ENCODE measurements at places on chromosomes 7 and 10. TPM values are rescaled to one million over a fixed set of nuclear protein-coding genes. Genes with fewer than 3 reads are reported as not detected.
A peak's percentile ranks its signal among the peaks of the same experiment; 100 is the strongest.

The HKDC1 gene
- total RNA-seq: not detected

The ELN gene
- 51.6 TPM for total RNA-seq

The DDC gene
- not detected for total RNA-seq

DNA sequence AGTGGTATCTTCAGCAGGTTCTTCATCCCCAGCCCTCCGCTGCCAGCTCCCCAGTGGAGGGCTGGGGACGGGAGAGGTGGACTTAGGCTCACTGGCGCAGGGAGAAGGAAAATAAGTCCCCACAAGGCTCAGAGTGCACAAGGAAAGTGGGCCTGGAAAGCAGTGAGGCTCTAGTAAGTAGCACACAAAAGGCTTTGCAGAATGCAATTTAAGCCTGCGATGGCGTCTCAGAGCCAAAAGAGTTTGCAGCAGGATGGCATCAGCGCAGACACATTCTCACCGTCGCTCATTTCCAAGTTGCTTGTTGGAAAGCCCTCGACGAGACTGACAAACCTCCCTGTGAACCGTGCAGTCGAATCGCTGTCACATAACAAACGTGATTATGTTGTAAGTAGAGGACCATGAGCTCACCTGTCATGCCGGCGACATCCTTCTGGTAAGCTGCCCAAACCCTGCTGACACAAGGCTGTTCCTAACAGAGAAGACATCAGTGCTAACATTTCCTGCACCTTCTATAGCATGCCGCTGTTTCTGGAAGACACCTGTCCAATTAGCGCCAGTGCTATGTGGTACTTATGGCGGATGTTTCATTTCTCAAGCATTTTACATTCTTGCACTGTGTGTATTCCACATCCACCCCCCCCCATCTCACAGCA is 98.3 kb upstream of the NPVF start:
- H3K27me3 ChIP-seq: peaks cover 25% of the 10 kb centered on the region
- no peak for DNase-seq
- H3K4me1 ChIP-seq: no peaks in the 10 kb centered on the region
- H3K36me3 ChIP-seq: no peaks in the 10 kb centered on the region
- no peak overlapping the region for H3K27ac ChIP-seq

GRCh38 chr7:101933688-101934121 is 116.3 kb downstream of the CUX1 start:
- H3K4me1 ChIP-seq: peaks cover 67% of the 10 kb centered on the region
- H3K27me3 ChIP-seq: no peaks in the 10 kb centered on the region
- H3K4me3 ChIP-seq: no peak overlapping the region
- DNase-seq: no peak
- no peaks in the 10 kb centered on the region for H3K36me3 ChIP-seq
- H3K27ac ChIP-seq: peak overlapping the region; percentile 90

DNA sequence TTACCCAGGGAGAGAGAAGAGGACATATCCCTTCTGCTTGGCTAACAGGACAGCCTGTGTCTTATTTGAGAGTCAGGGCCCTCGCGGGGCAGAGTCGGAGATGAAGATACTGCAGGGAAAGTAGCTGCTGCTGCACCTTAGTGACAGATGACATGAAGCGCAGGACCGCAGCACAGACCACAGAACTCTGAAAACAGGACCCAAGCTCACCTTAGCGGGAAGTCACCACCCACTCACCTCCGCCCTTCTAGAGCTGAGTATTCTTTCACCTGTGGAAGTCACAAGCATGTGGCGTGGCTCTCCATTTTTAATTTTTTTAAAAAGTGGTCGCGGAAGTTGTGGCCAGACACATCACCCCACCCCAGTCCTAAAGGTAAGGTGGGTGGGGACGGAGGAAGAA is 191.4 kb downstream of the FAM107B start:
- DNase-seq: no peak
- no peaks in the 10 kb centered on the region for H3K36me3 ChIP-seq
- H3K4me1 ChIP-seq: peaks cover 13% of the 10 kb centered on the region
